ENCODE measurements at places on chromosomes 12 and 14.

GRCh38 chr14:83712418-83713129, 1817.4 kb upstream of the FLRT2 start:
- no peak overlapping the region for H3K4me3 ChIP-seq
- H3K4me1 ChIP-seq, result no peaks in the 10 kb centered on the region
- H3K27me3 ChIP-seq, result no peaks in the 10 kb centered on the region
- DNase-seq, result no peak
- no peaks in the 10 kb centered on the region for H3K36me3 ChIP-seq
- no peak overlapping the region for H3K27ac ChIP-seq

GRCh38 chr14:65251213-65251612, 148.9 kb upstream of the MAX start:
- no peak overlapping the region for H3K4me3 ChIP-seq
- peaks cover 13% of the 10 kb centered on the region for H3K4me1 ChIP-seq
- DNase-seq, result no peak
- no peak overlapping the region for H3K27ac ChIP-seq

DNA sequence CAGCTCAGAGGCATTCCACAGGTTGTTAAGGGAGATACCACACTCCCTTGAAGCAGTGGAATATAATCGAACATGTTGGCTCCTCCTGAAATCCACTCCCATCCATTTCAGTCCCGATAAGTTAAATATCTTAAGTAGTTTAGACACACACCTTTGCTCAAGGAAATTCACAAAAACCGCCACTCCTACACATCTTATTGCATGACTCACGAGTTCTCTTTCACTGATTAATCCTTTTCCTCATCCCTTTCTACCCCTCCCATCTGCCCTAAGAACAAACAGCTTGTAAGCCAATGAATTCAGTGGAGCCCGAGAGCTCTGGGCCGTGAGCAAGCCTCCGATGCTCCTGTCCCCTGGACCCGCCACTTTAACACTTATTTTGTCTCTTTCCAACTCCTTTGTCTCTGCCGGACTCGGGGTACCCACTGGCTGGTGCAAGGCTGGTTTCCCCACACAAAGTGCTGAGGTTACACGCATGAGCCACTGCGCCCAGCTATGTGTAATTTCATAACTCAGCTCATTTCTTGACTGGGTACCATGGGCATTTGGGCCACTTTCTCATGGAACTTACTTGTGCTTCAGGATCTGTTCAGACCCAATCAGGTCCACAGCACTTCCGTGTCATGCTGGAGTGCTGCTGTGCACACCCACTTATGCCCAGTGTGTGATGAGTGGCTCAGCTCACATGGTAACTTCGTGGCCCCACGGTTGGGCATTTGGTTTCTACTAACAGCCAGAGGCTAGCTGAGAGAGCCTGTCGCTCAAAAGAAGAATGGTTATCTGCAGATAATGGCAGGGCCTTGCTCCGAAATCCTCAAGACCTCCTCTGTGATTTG, 171.8 kb upstream of the ALG10B start:
- H3K4me1 ChIP-seq, result no peaks in the 10 kb centered on the region
- no peaks in the 10 kb centered on the region for H3K36me3 ChIP-seq
- no peak overlapping the region for H3K27ac ChIP-seq
- no peak overlapping the region for H3K4me3 ChIP-seq
- no peak for DNase-seq
- no peaks in the 10 kb centered on the region for H3K27me3 ChIP-seq

GRCh38 chr14:70972107-70972976, 65.1 kb downstream of the PCNX1 start:
- peaks cover 21% of the 10 kb centered on the region for H3K36me3 ChIP-seq
- H3K4me1 ChIP-seq, result no peaks in the 10 kb centered on the region
- DNase-seq, result no peak
- H3K4me3 ChIP-seq, result no peak overlapping the region
- no peak overlapping the region for H3K27ac ChIP-seq

GRCh38 chr12:8644345-8645248, 18.0 kb downstream of the MFAP5 start:
- no peak for DNase-seq
- H3K27ac ChIP-seq, result no peak overlapping the region
- H3K27me3 ChIP-seq, result no peaks in the 10 kb centered on the region

- no peak overlapping the region for H3K27ac ChIP-seq
- H3K27me3 ChIP-seq, result no peaks in the 10 kb centered on the region
- H3K4me3 ChIP-seq, result no peak overlapping the region
- no peaks in the 10 kb centered on the region for H3K4me1 ChIP-seq
- peaks cover 71% of the 10 kb centered on the region for H3K36me3 ChIP-seq
Observed at GRCh38 chr12:46205294-46205693, 63.5 kb downstream of the SLC38A1 start.

DNA sequence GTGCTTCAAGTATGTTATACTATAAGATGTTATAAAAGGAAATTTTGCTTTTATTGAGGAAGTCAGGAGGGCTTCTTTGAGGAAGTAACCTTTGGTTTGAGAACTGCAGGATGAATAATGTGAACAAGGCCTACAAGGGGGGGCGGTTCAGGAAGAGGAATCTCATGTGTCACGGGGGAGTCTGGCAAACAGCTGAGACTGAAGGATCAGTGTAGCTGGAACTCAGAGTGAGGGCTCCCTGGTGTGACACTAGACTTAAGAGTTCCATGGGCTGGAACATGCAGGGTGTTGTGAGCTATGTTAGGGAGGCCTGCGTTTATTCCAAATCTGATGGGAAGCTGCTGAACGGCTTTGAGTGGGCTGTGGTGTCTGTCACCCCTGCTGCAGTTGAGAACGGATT, 62.3 kb downstream of the UNC79 start:
- no peak overlapping the region for H3K27ac ChIP-seq
- H3K4me3 ChIP-seq, result no peak overlapping the region
- no peak for DNase-seq

- no peak overlapping the region for H3K27ac ChIP-seq
- no peaks in the 10 kb centered on the region for H3K27me3 ChIP-seq
- H3K36me3 ChIP-seq, result no peaks in the 10 kb centered on the region
- no peak overlapping the region for H3K4me3 ChIP-seq
- no peaks in the 10 kb centered on the region for H3K4me1 ChIP-seq
- DNase-seq, result no peak
Observed at GRCh38 chr14:83255727-83256090, 1722.1 kb upstream of the SEL1L start.

Measured in H1 (cell line).